ENCODE measurements at places on chromosomes 4 and X.

- H3K27ac ChIP-seq = no peak overlapping the region
- H3K4me3 ChIP-seq = no peak overlapping the region
- peaks cover 9% of the 10 kb centered on the region for H3K27me3 ChIP-seq
- no peak for DNase-seq
Measured at GRCh38 chrX:69539437-69539836, 35.3 kb downstream of the NALF2 start.

GRCh38 chr4:151035328-151035727, 20.2 kb upstream of the LRBA start:
- no peak for DNase-seq
- H3K4me3 ChIP-seq = no peak overlapping the region
- no peak overlapping the region for H3K27ac ChIP-seq
- H3K27me3 ChIP-seq = no peaks in the 10 kb centered on the region
- no peaks in the 10 kb centered on the region for H3K36me3 ChIP-seq
- H3K4me1 ChIP-seq = peaks cover 30% of the 10 kb centered on the region

GRCh38 chr4:64718091-64718490, 308.8 kb upstream of the TECRL start:
- no peaks in the 10 kb centered on the region for H3K36me3 ChIP-seq
- no peak for DNase-seq
- H3K27ac ChIP-seq = no peak overlapping the region
- H3K4me3 ChIP-seq = no peak overlapping the region
- H3K4me1 ChIP-seq = no peaks in the 10 kb centered on the region

DNA sequence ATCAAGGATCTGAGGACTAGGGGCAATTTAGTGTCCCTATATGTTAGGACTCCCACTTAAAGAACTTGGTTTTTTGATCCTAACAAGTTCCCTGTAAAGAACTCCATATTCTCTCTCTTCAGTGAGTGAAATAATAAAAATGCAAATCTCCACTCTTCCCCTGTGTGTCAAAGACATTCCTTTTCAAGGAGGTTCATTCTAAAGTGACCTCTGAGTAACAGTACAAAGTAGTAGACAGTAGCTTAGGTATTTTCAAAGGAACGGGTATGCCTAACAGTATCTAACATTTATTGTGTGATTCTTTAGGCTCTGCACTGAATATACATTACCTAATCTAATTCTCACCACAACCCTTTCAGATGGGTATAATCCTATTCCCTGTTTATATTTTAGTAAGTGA, 58.4 kb upstream of the SCOC start:
- H3K27me3 ChIP-seq = no peaks in the 10 kb centered on the region
- H3K27ac ChIP-seq = no peak overlapping the region
- DNase-seq = no peak
- H3K4me3 ChIP-seq = no peak overlapping the region

DNA sequence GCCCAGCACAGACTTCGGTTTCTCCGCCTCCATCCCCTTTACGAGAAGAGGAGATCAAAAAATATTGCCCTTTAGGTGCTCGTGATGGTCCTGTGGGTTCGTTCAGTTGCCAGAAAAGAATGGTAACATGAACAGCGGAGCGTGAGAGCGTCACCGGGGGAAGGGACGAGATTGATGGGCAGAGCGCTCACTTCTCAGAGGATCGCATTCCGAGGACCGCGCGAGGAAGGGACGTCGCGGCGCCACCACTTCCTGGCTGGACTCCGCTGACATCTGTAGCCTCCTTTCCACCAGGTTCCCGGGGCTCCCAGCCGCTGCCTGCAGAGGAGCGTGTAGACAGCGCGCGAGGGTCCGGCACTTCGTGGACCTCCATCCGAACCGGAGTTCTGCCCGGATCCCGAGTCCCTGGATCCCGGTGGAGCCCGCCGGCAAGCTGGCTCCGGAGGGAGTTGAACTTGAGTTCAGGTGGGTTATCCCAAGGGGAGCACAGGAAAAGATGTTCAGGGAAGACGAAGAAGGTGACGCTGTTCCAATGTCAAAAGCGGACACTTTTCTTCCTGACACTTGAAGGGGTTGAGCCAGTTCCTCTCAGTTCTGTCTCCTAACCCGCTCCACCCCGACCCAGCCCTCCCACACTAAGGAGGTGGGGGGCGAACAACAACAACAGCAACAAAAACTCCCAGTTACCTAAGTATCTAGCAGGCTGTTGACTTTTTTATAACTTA, 484 bp downstream of the GALNTL6 start:
- H3K4me3 ChIP-seq = no peak overlapping the region
- no peak overlapping the region for H3K27ac ChIP-seq
- DNase-seq = no peak
- peaks cover 3% of the 10 kb centered on the region for H3K4me1 ChIP-seq
- H3K36me3 ChIP-seq = no peaks in the 10 kb centered on the region

- DNase-seq = peak; percentile 25
- H3K27ac ChIP-seq = no peak overlapping the region
- no peak overlapping the region for H3K4me3 ChIP-seq
Measured at GRCh38 chr4:104938624-104939023, 208.1 kb upstream of the TET2 start.

DNA sequence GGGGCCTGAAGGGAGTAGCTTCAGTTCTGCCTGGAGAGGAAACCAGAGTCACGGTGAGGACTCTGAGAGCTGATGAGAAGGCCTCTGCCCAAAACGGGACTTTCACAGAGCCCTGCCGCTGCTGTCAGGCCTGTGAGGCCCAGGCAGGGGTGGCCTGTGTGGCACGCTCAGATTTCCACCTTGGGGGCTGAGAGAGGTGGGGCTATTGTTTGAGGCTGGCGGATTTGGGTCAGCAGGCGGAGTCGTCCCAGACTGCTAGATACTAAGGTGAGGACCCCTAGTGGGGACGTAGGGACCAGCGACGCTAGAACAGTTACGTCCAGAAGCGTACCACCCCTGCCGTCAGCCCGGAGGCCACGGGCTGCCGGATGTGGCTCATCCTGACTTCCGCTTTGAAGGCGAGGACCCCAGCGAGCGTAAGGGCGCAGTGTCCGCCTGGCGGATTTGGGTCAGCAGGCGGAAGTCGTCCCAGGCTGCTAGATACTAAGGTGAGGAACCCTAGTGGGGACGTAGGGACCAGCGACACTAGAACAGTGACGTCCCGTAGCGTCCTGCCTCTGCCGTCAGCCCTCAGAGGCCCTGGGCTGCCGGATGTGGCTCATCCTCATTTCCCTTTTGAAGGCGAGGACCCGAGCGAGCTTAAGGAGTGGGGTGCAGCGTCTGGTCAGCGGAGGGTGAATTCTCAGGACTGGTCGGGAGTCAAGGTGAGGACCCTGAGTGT, at the start of gene MAGEB1:
Gene MAGEB1 (plus strand): TSS at position 378 of the 721 bp plus-strand sequence. CDS start 3,348 bp downstream, outside the sequence.
- no peaks in the 10 kb centered on the region for H3K4me1 ChIP-seq
- no peak within 1 kb of the TSS for H3K27ac ChIP-seq
- DNase-seq = no peak
- no peak within 1 kb of the TSS for H3K4me3 ChIP-seq
- no peaks in the 10 kb centered on the region for H3K36me3 ChIP-seq
- H3K27me3 ChIP-seq = no peaks in the 10 kb centered on the region

DNA sequence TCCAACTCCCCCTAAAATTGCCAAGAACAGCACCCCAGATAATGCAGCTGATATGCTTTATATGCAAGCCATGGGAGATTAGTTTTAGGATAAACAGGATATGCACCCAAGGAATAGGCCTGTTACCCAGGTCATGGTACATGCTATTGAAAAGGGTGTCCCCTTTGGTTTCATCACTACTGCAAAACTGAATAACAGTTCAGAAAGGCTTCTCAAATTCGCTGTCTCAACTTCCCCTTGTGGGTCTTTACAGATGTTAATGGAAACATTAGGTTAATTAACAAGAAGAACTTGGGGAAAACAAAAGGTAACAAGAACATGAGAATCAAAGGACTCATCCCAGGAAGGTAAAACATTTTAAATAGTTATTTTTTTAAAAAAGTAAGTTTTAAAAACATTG, 318.7 kb downstream of the PRR32 start:
- H3K36me3 ChIP-seq = no peaks in the 10 kb centered on the region
- H3K27me3 ChIP-seq = no peaks in the 10 kb centered on the region
- no peak for DNase-seq
- H3K4me3 ChIP-seq = no peak overlapping the region
- no peaks in the 10 kb centered on the region for H3K4me1 ChIP-seq

DNA sequence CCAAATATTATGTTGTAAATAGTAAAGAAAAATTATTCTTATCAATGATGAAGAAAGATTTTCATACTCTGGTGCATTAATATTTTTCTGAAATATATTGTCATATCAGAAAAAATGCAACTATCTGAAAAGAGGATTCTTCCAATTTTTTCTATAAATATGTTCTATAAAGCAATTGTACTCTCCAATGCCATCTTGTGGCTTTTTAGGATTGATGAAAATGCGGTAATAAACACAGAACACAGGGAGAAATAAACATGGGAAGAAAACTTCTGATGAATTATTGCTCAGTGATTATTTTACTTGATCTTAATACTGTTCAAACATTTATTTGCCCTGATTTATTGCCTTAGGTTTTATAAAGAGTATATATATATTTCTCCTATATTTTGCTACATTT, 215.4 kb downstream of the IL1RAPL1 start:
- no peaks in the 10 kb centered on the region for H3K4me1 ChIP-seq
- no peak overlapping the region for H3K27ac ChIP-seq
- H3K27me3 ChIP-seq = no peaks in the 10 kb centered on the region
- no peak overlapping the region for H3K4me3 ChIP-seq
- no peaks in the 10 kb centered on the region for H3K36me3 ChIP-seq

- H3K4me3 ChIP-seq = no peak overlapping the region
- no peak overlapping the region for H3K27ac ChIP-seq
- no peak for DNase-seq
- no peaks in the 10 kb centered on the region for H3K4me1 ChIP-seq
- no peaks in the 10 kb centered on the region for H3K36me3 ChIP-seq
- no peaks in the 10 kb centered on the region for H3K27me3 ChIP-seq
Measured at GRCh38 chr4:92031825-92032224, 271.9 kb upstream of the GRID2 start.

GRCh38 chr4:118757761-118758251, 72.6 kb downstream of the METTL14 start:
- DNase-seq = no peak
- no peaks in the 10 kb centered on the region for H3K4me1 ChIP-seq
- no peak overlapping the region for H3K4me3 ChIP-seq
- H3K27me3 ChIP-seq = no peaks in the 10 kb centered on the region
- H3K36me3 ChIP-seq = peaks cover 10% of the 10 kb centered on the region

- no peaks in the 10 kb centered on the region for H3K27me3 ChIP-seq
- H3K4me1 ChIP-seq = no peaks in the 10 kb centered on the region
- H3K4me3 ChIP-seq = no peak overlapping the region
- H3K36me3 ChIP-seq = no peaks in the 10 kb centered on the region
- H3K27ac ChIP-seq = no peak overlapping the region
Measured at GRCh38 chr4:137668885-137669545, 136.7 kb upstream of the PCDH18 start.

GRCh38 chr4:39363773-39364393, 2.3 kb downstream of the RFC1 start:
- peak overlapping the region; percentile 88 for H3K27ac ChIP-seq
- peaks cover 31% of the 10 kb centered on the region for H3K36me3 ChIP-seq
- H3K27me3 ChIP-seq = no peaks in the 10 kb centered on the region
- H3K4me3 ChIP-seq = peak overlapping the region; percentile 98
- no peak for DNase-seq

DNA sequence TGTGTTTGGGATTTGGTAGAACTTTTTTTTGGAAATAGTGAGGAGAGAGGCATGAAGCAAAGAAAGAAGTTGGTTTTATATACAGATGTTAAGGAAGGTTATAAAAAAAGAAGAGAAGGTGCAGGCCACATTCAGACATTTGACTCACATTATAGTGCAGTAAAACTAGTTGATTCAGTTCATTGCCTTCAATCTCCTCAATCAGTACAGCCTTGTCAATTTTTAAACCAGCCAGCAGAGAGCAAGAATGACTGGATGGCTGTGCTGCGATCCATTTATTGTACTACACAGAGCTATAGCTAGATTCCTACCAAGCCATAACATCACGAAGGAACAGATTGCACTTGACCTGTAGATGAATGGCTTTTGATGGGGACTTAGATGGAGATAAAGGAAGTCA, 79.7 kb upstream of the LSM6 start:
- H3K27me3 ChIP-seq = peaks cover 8% of the 10 kb centered on the region
- no peak overlapping the region for H3K27ac ChIP-seq
- no peak overlapping the region for H3K4me3 ChIP-seq
- no peaks in the 10 kb centered on the region for H3K36me3 ChIP-seq
- no peaks in the 10 kb centered on the region for H3K4me1 ChIP-seq

- H3K27ac ChIP-seq = no peak overlapping the region
- H3K4me1 ChIP-seq = no peaks in the 10 kb centered on the region
- no peaks in the 10 kb centered on the region for H3K36me3 ChIP-seq
- H3K4me3 ChIP-seq = no peak overlapping the region
- no peaks in the 10 kb centered on the region for H3K27me3 ChIP-seq
- no peak for DNase-seq
Measured at GRCh38 chr4:174036576-174036975, 246.9 kb downstream of the FBXO8 start.

- no peak for DNase-seq
- no peak overlapping the region for H3K4me3 ChIP-seq
- H3K27ac ChIP-seq = no peak overlapping the region
- no peaks in the 10 kb centered on the region for H3K4me1 ChIP-seq
Measured at GRCh38 chrX:112654871-112655270, 24.9 kb downstream of the LHFPL1 start.

DNA sequence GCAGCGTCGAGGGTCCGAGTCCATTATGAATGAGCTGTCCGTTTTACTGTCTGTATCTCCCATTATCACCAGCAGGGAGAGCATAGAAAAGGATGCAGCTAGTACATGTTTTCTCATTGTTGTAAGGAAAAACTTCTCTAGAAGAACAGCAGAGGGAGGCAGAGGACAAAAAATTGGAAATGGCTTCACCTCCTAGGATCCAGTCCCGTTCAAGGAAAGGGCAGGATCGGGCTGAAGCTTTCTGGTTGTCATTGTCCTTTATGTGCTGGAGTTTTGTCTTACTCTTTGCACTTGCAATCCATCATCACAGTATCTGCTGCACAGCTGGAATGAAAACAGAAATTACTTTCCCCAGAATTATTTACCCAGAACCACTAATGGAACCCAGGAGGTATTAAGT, 14.7 kb downstream of the NDP start:
- no peaks in the 10 kb centered on the region for H3K36me3 ChIP-seq
- DNase-seq = peak; percentile 6
- no peaks in the 10 kb centered on the region for H3K27me3 ChIP-seq
- H3K4me3 ChIP-seq = no peak overlapping the region

GRCh38 chr4:111048316-111048715, 425.4 kb upstream of the PITX2 start:
- H3K4me1 ChIP-seq = no peaks in the 10 kb centered on the region
- no peak overlapping the region for H3K4me3 ChIP-seq
- H3K27ac ChIP-seq = no peak overlapping the region
- DNase-seq = no peak

DNA sequence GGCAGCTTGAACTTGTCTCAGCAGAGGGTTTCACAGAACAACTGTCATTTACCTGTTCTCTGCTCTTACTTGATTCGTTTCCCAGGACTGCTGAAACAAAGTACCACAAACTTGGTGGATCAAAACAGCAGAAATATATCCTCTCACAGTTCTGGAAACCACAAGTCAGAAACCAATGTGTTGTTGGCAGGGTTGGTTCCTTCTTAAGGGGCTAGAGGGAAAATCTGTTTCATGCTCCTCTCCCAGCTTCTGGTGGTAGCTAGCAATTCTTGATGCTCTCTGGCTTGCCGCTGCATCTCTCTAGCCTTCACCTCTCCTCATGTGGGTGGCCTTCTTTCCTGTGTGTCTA, 4.7 kb downstream of the TLR8 start:
- peaks cover 18% of the 10 kb centered on the region for H3K4me1 ChIP-seq
- H3K27ac ChIP-seq = no peak overlapping the region
- no peak overlapping the region for H3K4me3 ChIP-seq

Data from activated CD4-positive, alpha-beta T cell treated with anti-CD3 and anti-CD28 coated beads for 36 hours (primary cell).